ENCODE measurements at places on chromosomes 16 and 17.

GRCh38 chr17:49992191-49992932 lies 2.7 kb downstream of the DLX3 start:
- no peak for DNase-seq

DNA sequence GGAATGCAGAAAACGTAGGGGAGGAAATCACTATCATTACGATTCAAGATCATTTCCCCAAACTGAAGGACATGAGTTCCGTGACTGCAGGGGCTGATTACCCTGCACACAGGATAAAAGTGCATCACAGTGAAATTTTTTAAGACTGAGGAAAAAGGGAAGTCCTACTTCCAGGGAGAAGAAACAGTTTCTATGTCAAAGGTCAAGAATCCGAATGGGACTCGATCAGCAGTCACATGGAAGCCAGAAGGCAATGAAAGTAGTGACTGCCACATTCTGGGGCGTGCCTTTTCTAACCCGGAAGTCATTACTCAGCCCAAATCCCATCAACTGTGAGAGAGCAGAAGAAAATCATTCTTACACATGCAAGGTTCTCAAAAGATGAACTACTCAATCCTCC lies 12.1 kb downstream of the ZZEF1 start:
- DNase-seq = peak; percentile 8

DNA sequence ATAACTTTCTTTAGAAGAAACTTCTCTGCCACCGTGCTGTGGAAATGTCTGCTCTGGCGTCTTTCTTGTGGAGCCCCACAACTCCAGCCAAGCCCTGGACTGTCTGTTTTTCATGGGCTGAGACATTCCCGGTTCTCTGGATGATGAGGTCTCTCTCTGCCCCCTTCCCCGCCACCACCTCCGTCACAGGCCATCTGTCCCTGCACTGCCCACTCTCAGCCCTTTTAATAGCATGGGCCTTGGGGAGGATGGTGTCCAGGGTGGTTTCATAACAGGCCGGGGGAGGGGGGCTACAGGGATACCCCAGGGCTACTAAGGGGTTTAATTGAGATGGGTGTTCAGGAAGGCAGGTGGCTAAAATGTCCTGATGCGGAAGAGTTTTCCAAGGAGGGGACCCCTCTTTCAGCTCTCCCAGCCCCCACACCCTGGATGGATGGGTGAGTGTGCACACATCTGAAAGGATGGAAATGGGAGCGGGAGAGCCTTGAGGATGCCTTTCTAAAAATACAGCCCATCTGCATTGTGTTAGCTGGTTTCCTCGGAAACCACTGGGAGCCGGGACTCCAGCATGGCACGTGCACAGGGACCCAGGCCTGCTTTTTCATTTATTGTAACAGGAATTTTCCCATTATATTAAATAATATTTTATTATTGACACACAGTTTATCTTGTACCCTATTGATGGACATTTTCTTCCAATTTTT lies 14.6 kb upstream of the NDRG4 start:
- peak; percentile 60 for DNase-seq

DNA sequence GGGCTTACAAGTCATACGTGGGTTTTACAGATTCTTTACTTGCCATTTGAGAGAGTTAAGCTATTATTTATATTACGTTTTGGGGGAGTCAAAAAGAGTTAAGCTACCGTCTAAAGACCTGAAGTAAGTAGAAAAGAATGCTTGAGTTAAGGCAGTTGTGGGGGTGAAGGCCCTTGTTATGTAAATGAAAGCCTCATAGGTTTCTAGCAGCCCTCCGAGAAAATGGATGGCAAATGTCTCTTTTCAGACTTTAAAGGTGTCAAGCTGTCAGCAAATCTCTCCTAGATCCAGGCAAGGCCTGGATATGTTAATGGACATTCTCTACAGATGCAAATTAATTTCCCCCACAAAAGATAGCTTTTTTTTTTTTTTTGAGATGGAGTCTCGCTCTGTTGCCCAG lies 7.2 kb upstream of the EIF4A3 start:
- DNase-seq = no peak

DNA sequence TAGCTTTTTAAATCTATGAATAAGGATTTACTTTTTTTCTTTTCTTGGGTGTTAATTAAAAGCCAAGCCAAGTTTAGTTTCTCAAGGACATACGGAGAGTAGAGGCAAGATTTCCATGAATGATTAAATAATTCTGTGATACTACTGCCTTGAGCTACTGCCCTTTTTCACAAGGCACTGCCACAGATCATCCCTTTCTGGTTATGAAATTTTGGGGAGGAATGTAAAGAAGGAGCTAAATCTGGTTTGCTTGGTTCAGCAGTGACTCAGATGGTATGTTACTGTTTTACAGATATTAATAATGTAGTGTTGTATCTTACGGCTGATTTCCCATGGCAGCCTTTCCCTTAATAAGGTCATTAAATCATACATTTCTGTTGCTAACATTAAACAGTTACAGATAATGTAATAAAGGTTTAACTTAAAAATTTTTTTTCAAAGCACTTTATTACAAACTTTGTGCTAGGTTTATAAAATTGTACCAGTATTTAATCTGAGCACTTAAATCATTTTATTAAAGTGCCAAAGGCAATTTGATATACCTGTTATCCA lies 2.6 kb downstream of the WSB1 start:
- DNase-seq = peak; percentile 12

- DNase-seq = peak; percentile 2
Observed at GRCh38 chr17:34562387-34562786, 17.0 kb upstream of the TMEM132E start.

- DNase-seq = no peak
Observed at GRCh38 chr16:10265770-10266615, 83.8 kb upstream of the GRIN2A start.

DNA sequence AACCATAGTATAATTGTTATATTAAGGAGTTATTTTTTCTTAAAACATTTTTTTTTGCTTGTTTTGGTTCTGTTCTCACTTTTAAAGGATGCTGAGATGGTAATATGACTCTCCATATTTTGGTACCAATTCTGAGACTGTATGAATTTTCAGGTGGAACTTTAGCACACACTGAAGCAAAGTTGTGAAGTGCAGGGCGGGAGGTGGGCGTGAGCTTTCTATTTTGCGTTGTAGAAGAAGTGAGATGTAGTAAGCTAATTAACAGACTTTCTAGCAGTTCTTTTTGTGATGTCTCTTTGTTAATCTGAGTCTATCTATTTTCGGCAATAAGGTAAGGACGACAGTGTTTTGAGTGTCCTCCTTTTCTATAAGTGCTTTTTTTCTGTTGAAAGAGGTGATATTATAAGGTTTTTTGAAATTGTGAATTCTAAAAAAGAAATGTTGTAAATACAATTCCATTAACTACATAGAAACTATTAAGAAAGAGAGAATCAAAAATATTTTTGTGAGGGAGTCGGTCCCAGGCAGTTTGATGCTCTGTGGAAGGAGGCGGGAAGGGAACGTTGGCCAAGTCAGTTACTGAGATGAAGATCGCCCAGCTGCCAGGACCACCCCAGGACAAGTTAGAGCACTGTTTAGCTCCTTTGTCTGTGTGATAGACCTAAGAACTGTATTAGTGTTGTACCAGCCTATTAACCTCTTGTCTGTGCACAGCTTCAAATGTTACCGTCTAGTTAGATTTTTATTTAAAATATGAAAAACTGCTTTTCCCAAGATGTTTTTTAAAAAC lies 65.0 kb downstream of the CCDC182 start:
- DNase-seq = no peak

DNA sequence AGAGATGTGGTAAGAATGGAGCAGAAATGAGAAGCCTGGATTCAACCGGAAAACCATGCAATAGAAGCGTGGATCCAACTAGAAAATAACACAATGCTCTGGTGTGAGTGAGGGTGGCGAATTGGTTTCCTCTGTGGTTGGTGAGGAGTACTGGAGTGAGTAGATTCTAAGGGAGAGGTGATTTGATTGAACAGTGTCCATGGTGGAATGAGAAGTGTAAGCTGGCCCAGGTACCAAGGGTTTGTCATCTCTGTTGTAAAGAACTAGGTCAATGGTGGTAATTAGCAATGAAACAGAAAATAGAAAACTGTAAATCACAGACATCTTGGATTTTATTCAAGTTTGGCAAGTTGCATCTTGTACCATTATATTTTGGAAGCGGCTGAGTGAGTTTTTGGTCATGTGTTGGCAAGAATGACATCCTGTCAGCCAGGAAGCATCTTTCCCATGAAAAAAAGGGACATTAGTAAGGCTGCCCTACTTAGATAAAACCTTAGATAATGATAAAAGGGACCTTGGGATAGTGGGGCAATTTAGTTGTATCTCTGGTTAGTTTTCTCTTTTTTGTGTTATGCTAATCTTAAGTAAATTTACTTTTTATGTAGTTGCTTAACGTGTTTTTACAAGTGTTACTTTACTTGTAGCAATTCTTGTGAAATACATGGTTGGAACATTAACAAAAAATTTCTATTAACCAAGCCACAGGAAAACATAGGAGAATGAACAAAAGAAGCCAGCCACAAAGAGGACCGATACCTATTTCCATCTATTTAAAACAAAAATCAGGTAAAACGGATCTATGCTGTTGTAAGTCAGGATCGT lies 20.9 kb downstream of the HSD17B2 start:
- no peak for DNase-seq

DNA sequence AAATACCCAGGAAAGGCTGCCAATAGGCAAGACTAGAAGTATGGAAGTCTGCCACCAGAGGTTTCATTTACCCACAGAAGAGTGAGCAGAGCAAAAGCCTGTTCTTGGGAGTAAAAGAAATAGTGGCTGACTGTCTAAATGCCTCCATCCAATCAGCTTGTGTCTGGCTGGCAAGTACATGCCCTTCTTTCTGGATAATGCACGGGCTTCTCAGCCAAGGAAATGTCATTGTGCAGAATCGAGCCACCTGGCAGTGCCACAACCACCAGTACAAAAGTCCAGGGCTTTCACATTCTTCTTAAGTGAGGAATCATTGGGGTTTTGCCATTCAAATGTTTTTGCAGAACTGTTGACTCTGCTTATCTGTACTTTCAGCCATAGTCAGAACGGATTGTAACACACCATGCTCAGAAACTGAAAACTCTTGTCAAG lies 10.1 kb upstream of the ERCC4 start:
- DNase-seq = peak; percentile 88

- no peak for DNase-seq
Observed at GRCh38 chr16:56849690-56850680, 15.0 kb upstream of the SLC12A3 start.

DNA sequence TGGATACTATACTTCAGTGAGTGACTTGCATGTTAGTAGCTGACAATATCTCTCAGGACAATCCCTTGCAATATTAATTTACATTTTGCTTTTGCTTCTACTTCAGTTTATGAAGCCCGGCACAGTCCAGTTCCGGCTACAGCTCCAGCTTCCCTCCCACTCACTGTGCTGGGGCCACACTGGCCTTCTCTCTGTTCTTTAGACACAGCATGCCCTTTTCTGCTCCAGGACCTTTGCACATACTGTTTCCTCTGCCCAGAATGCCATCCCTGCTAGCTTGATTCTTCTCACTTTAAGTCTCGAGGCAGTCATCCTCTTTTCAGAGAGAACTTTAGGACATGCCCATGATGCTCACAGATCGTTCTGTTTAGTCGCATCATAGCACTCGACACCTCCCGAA lies 25.5 kb upstream of the LRRC75A start:
- no peak for DNase-seq

Data from tongue (tissue), 3 donors.